ENCODE measurements at places on chromosomes 12 and 14.
A peak's percentile ranks its signal among the peaks of the same experiment; 100 is the strongest.

GRCh38 chr12:75161488-75161887, 48.2 kb downstream of the KCNC2 start:
- no peak for DNase-seq

GRCh38 chr12:89695100-89695499, 13.5 kb downstream of the ATP2B1 start:
- DNase-seq: no peak

GRCh38 chr12:106418970-106419369, 61.4 kb downstream of the POLR3B start:
- DNase-seq: no peak

DNA sequence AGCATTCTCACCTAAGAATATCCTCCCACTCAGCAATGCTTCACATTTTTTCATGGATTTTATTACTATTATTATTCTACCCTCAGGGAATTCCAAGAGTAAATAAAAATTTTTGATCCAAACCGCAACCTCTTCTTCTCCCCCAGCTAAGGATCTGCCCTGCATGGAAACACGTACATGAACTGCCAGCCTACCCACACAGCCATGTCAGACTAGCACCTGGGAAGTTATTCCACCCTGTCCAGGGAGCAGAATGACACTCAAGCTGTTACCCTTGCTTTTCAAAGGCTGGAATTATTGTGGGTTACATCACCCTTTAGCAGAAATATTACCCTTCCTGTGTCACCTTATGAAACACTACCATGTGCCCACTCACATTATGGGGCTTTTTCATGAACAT, 227.3 kb upstream of the USP15 start:
- DNase-seq: no peak

DNA sequence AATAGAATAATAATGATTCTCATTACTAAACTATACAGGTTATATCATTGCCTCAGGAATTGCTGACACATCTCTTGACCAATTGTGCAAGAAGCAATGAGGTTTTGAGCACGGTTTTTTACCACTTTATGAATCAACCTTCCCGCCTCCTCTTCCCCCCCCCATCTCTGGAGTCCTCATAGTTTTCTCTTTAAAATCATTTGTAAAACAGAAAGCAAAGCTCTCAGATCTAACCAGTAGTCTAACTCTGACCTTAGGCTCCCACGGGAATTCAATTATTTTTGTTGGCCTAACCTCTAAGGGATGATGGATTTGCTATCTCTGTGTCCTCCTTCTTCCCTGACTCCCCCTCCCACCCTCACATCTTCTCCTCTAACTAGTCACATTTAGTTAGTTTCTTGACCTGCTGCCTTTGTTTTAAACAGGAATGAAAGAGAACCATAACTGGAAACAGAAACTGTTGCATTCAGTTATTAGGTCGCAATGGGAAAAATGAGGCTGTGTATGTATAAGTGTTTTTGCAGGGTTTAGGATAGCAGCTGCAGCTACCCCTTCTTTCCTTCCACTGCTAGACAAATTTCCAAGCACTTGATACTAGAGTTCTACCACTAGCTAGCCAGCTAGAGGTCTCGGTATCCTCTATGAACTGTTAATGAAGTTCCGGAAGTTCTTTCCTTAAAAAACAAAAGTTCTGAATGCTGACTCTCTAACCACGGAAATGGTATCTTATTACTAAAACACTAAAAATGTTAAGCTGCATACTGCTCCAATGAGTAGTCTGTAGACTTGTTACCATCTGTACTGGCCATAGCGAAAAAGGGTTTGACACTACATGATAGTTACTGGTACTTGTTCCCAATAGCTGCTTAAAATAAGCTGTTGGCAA, 65.4 kb downstream of the TAOK3 start:
- DNase-seq: peak; percentile 47

DNA sequence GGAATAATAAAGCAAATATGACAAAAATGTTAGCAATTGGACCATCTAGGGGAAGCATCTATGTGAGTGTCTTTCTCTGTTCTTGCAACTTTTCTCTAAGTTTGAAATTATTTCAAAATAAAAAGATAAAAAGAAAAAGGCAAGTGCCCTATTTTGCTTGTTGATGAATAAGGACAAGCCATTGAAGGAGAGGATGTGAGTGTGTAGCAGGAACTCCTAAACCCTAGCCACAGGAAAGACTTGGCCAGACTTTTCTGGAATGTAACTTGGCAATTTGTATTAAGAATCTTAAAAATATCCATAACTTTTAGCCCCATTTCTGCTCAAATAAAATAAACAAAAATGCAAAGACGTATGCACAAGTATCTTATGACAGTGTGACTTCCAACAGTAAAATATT, 279.4 kb downstream of the CACNA1C start:
- no peak for DNase-seq

DNA sequence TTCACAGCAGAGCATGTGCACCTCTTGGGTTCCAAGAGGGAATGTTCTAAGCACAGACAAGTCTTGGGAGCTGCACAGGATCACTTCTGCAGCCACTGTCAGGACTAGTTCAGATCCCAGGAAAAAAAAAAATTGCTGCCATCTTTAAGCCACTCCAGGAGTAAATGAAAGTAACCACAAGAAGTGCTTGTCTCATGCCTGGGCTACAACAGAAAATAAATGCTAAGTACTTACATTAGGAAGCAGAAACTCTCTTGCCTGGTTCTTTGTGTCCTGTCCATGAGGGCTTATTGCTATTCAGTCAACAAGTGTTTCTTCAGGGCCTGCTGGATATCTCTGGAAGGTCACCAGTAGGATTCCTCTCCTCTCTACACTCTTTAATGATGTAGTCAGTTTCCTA, 176.1 kb downstream of the KTN1 start:
- no peak for DNase-seq

- DNase-seq: no peak
Observed at GRCh38 chr14:103343164-103343879, 9.3 kb downstream of the EIF5 start.

DNA sequence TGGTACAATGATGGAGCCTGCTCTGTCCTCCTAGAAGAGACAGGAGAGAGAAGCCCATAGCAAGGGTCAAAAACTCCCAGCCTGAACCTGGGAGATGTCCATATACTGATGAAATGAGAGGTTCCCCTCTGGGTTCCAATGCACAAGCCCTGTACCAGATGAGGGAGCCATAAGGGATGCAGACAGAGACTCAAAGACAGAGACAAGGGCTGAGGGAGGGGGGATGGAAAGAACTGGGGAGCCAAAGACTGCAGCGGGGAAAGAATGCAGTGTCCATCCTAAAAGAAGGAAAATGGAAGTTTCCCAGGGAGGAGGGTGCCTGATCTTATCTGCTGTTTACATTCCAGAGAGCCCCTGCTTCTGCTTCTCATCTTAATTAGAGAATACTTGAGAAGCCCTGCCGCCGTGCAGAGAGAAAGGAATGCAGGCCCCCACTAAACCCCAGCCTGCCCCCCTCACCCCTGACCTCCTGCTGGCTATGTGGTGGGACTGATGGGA, 27.7 kb downstream of the KRT18 start:
- DNase-seq: no peak

DNA sequence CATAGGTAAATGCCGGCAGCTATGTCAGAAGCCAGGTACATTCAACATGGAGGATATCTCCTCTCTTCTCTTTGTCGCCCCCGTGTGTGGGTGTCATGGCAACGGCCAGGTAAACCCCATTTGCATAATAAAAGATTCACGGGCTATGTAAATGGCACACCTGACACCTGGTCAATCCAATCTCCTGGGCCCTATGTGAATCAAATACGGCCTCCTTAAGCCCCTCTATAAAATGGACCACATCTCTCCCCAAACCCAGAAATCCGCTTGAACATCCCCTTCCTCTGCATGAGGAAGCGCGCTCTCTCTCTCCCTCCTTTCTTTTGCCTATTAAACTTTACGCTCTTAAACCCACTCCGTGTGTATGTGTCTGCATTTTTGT, 363.7 kb downstream of the SOX5 start:
- no peak for DNase-seq

DNA sequence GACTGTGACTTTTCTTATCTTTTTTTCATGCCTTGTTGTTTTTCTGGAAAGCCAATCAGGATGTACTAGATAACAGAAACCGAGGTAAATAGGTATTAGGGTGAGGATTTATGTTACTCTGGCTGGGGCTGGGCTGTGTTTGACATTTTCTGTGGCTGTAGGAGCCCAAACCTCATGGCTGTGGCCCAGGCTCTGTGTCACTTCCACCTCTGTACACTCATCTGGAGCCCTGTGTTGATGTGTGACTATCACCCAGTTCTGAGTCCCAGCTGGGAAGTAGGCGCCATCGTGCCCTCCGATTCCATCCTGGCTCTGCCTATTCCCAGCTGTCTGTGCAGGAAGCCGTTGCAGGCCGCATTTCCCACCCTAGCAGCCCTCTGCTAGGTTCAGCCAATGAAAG, 1.6 kb upstream of the HHIPL1 start:
- no peak for DNase-seq

DNA sequence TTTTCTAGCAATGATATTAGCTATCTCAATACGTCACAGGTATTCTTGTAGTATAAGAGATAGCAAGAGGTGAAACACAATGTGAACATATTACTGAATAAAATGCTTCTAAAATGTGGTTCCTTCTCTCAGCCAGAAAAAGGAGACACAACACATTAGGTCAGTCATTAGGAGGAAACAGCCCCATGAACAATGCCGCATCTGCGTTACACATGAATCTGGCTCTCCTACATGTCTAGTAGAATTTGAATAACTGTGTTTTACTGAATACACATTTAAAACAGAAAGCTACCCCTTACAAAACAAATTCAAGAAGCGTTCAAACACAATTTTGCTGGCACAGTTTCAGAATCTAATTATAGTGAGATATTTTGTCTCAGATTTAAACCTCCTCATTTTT, 51.6 kb downstream of the EFCAB11 start:
- no peak for DNase-seq

- DNase-seq: no peak
Observed at GRCh38 chr12:93323625-93324329, 53.9 kb upstream of the NUDT4 start.

DNA sequence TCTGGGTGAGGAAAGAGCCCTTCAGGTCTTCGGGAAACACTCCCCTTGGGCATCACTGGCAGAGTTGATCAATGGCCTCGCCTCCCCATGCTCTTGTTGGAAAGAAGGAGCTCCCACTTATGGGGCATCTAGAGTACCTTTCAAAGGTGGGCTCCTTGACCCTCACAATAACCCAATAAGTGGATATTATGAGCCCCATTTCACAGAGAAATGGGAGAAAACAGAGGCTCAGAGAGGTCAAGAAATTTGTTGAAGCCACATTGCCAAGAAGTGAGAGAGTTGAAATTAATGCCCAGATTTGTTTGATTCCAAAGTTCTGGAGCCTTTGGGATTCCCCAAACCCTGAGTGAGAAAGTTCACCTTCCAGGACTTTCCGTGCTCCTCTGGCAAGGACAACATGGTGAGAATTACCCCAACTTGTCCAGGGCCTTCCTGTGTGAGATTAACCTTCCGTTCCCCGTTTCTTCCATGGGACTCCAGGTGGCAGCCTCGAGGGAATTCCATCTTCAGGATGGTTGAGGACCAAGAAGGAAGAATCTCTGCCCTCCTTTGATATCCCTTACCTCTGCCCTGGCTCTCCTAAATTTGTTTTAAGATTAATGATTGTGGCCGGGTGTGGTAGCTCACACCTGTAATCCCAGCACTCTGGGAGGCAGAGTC, 7.5 kb upstream of the CHD4 start:
- DNase-seq: no peak

DNA sequence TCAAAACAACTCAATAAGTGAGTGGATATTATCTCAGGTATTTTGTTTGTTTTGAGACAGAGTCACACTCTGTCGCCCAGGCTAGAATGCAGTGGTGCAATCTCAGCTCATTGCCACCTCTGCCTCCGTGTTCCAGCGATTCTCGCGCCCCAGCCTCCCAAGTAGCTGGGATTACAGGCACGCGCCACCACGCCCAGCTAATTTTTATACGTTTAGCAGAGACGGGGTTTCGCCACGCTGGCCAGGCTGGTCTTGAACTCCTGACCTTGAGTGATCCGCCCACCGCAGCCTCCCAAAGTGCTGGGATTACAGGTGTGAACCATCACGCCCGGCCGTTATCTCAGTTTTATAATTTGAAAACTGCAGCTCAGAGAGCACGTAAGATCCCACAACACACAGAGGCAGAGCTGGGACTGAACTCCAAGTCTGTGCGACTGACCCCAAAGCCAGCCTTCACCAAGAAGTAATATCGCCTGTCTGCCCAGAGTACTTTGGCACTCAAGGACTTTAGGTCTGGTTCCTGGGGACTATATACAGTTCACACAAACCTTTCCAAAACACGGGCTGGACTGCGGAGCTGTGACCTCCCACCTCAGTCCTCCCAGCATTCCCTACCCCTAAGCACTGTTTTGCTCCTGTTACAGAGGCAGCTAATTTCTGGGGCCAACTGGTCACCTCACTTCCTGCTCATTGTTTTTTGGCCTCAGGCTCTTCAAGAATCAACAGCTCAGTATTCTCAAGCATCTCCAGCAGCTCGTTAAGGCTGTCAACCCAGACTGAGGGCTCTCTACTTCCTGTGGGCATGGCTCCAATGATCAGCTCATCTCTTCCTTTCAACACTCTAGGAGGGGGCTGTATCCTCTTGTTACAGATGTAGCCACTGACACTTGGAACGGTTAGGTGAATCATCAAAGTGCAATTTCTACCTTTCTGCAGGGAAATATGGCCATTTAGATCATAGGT, 22.5 kb downstream of the TESC start:
- peak; percentile 41 for DNase-seq

DNA sequence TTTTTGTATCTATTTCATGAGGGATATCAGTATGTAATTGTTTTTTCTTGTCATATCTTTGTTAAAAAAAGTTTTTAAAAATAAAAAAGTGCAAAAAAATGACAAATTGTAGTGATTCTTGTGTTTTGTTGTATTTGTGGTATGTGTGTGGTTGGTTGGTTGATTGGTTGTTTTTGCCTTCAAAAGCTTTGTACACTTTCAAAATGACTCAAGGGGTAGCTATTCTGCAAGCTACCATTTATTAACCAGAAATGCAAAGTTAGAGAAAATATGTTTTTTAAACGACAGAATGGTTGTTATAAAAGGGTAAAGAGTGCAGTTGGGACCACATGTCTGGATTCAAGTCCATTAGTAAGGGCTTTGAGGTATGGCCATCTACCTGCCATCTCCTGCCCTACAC, 119.3 kb downstream of the SLC35F4 start:
- no peak for DNase-seq

GRCh38 chr12:17540921-17541320, 549.1 kb downstream of the RERGL start:
- no peak for DNase-seq

DNA sequence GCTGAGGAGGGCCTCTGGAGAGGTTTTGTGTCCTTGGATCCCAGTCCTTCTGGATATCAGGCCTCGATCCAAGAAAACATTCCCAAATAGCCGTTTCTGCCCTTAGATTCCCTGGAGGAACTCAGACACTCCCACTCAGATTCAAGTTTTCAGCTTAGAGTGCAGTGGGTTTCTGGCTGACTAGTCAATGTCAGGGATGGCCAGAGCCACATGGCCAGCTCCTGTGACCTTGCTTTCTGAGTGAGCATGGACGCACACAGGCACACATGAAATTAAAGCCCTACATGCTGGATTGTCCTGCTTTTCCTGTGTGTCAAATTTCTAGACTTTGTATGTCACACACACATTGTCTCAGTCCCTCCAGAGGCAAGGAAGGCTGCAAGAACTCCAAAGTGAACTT, 86.2 kb downstream of the TNFAIP2 start:
- DNase-seq: no peak

- DNase-seq: peak; percentile 70
Observed at GRCh38 chr14:44316647-44317440, 190.2 kb downstream of the FSCB start.

Measured in HTR-8/SVneo (cell line).